NCI-H2107 (cell line): ENCODE measurements at places on chromosomes 2 and 18.

- no peak for DNase-seq
Observed at GRCh38 chr2:215668378-215668775, 232.5 kb upstream of the FN1 start.

GRCh38 chr2:175003875-175004729 lies 1.1 kb downstream of the CHN1 start:
- no peak for DNase-seq

DNA sequence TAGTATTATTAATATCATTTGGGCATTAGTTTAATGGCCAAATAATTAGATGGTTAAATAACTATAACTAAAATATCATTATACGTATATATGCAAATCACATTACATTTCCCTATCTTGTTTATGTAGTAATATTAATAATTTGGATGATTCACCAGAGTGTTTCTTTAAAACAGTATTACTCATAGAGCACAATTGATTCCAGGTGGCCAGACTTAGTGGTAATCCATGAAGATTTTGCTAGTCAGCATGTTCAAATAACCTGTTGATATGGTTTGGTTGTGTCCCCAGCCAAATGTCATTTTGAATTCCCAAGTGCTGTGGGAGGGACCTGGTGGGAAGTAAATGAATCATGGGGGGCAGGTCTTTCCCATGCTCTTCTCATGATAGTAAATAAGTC lies 782.3 kb downstream of the LRP1B start:
- DNase-seq = no peak

DNA sequence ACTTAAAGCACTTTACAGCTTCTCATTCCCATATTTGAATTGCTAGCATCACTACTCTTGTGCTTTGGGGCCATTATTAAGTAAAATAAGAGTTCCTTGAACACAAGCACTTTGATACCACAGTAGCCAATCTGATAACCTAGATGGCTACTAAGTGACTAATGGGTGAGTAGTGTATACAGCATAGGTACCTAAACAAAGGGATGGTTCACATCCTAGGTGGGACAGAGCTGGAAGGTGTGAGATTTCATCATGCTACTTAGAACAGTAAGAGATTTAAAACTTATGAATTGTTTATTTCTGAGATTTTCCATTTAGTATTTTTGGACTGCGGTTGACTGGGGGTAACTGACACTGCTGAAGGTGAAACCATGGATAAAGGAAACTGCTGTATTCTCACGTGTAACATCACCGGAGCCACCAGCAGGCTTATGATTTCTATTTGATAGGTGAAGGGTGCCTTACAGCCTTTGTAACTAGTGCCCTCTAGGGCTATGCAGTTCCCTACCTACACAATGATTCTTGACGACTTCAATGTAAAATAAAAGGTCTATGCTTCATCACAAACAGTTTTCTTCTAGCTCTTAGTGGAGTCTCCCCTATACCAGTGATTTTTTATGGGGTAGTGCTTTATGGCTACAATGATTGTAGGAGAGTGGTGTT lies 22.1 kb upstream of the CRIM1 start:
- no peak for DNase-seq

GRCh38 chr2:100784681-100785080 lies 35.3 kb upstream of the NPAS2 start:
- no peak for DNase-seq

GRCh38 chr2:134669731-134670669 lies 48.8 kb downstream of the TMEM163 start:
- DNase-seq = peak; percentile 55

DNA sequence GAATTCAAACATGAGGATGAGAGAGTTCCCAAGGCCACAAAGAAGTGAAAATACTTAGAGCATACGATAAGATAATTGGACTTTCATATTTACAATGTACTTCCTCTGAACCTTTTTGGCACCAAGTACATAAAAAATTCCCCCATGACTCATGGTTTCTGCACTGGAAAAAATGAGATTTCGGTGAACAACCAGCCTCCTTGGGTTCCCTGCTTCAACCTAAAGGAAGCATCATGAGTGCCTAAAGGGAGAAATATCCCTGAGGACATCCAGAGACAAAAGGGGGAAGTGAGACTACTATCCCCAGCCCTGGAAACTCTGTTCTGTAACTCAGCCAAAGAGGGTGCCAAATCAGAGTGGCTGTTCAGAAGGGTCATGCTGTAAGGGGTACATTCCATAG lies 562.7 kb upstream of the SLC39A10 start:
- no peak for DNase-seq

- no peak for DNase-seq
Observed at GRCh38 chr18:9655232-9655767, 40.9 kb upstream of the PPP4R1 start.

DNA sequence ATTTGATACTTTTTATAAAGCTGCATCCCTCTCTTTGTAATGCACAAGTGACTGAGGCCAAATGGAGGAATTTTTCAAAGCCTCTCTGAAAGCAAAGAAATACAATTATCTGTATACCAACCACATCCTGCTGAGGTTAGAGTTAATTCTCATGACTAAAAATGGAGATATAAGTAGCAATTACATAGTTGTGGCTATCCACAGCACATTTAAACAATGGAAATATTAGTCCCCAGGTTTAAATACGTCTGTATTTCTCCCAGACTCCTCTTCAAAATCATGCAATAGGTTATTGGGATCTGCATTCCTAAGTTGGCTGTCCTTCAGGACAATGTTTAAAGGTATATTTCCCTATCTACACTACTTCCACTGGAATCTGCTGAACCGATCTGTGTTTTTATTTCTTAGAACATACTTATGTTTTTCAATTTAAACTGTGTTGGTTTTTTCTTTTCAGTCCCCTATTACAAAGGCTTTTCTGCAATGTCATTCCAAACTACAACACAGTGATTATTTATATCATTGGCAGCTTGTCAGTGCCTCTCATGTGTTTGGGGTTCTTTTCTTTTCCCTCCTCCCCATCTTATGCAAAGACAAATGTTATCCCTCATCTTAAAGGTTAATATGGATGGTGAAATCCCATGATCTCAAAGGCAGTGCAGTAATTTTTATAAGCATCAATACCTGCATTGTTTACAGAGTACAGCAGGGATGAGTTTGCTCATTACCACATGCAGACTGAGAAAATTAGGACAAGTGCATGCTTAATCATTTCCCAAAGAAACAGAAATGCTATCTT lies 134.8 kb upstream of the FSHR start:
- no peak for DNase-seq

GRCh38 chr2:98393354-98393753 lies 47.1 kb downstream of the CNGA3 start:
- no peak for DNase-seq

DNA sequence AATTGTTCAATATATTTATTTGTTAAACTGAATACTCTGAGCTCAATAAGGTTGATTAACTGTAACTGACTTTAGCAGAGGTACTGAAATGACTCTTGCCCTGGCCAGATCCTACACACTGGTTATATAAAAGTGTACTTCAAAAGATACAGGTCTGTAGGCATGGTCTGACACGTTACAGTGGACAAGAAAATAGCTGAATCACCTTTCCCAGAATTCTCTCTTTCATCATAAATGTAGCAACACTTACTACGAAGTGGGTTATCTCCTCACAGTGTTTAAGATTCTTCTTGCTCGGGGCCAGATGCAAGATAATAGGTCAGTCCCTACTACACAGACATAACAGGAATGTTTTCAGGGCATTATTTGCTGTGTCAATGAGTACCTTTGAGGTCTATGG lies 107.0 kb upstream of the ZC3H15 start:
- no peak for DNase-seq

GRCh38 chr2:65281627-65282351 lies 54.2 kb downstream of the ACTR2 start:
- no peak for DNase-seq

- no peak for DNase-seq
Observed at GRCh38 chr2:220104871-220105351, 477.5 kb downstream of the SLC4A3 start.

DNA sequence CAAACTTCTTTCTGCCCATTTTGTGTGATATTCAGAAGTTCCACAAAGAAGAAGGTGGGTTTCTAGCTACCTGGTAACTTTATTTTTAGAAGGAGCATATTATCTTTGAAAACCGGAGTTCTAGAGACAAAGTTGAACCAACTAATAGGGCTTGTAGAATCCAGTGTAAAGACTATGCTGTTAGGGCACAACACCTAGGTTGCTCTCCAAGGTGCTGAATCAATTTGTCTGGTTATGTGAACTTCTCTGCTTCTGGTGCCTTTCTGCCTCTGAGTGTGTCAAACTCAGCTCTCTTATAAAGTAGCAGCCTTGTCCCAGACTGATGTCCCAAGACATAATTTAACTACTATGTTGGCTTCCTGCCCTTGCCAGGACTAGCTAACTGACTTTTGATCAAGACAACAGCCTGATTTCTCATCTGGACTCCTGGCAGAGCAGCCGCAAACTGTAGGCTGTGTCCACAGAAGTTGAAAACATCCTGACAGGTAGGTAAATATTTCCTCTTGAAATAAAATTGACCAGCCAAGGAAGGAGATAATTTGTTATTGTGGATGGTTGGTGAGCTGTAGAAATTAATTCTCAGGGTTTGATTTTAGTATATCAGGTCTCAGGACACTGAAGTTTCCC lies 119.4 kb downstream of the CYRIA start:
- DNase-seq = no peak

GRCh38 chr2:102092535-102092934 lies 50.0 kb upstream of the IL1R1 start:
- no peak for DNase-seq

DNA sequence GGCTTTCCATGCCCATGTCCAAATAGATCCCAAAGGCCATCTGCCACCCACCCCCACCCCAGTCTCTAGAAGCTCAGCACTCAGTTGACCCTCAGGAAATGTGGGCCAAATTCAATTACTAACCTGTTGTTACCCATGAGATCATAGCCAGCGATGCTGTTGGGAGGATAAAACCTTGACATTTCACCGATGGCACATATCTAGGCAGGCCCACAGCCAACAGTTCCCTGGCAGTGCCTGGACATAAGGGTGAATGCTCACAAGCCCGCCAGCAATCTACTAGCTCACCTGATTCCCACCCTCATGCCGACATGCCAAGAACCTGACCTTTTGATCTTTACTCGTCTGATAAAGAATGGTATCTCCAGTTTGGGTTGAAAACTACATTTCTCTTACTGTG lies 11.8 kb upstream of the ACOXL start:
- DNase-seq = no peak

- no peak for DNase-seq
Observed at GRCh38 chr2:218077464-218078216, 8.6 kb downstream of the RUFY4 start.

DNA sequence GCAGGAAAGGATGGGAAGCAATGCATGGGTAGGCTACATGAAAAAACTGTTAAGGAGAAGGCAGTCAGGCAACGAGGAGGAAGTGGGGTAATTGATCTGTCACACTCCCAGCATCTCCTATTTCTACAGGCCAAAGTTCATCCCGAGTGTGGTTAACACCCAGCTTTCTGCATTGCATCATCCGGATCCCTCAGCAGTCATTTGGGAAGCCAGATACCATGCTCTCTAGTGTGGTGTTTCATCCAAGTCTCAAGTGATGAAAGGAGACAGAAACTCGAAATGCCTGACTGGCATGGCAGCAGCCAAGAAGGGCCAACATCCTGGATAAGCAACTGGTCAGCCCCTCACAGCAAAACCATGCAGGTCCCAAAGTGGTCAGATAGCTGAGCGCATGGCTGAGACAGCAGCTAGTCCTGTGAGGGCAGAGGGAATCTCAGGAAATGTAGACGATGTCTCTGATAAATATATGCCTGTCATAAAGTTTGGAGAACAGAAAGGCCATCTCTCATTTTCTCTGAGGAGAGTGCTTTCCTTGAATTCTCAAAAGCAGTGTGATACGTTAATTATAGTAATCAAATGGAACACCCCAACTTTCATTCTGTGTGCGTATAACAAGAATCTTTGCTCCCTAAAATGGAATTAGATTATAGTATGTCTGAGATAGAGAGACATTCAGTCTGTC lies 24.8 kb upstream of the HNRNPA3 start:
- DNase-seq = no peak

- no peak for DNase-seq
Observed at GRCh38 chr18:27564066-27564465, 379.0 kb upstream of the CHST9 start.

GRCh38 chr2:46187112-46187618 lies 110.0 kb upstream of the EPAS1 start:
- no peak for DNase-seq

DNA sequence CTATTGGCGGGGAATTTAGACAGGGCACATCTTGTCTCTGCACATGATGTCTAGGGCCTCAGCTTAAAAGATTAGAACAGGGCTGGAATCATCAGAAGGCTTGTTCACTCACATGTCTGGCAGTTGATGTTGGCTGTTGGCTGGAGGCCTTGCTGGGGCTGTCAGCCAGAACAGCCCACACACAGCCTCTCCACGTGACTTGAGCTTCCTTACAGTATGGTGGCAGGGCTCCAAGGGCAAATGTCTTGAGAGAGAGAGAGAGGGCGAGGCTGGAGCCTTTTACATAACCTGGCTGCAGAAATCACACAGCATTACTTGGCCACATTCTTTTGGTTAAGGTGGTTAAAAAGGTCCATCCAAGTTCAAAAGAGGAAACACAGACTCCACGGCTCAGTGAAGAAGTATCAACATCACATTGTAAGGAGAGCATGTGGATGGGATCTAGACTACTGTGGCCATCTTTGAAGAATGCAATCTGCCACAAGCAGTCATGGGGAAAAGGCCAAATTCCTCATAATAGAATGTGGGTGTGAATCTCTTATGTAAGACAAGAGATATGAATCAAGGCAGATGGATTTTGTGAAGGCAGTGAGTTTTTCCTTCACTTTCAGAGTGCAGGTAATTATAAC lies 30.4 kb downstream of the SRSF7 start:
- no peak for DNase-seq

DNA sequence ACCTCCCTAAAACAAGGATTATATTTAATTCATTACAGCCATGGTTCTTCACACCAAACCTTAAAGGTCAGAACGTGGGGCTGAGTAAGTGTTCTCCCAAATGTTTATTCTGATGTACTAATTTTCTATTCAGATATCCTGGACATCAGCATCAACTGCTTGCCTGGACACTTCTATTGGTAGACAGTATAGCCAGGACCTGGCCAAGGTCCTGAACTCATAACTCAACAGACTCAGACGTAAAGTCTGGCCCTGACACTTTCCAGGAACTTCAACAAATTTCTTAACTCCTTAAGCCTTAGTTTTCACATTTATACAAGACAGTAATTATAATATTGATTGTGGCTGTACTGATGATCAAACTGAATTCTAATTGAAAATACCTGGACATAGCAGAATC lies 89.1 kb downstream of the AKAIN1 start:
- DNase-seq = no peak

DNA sequence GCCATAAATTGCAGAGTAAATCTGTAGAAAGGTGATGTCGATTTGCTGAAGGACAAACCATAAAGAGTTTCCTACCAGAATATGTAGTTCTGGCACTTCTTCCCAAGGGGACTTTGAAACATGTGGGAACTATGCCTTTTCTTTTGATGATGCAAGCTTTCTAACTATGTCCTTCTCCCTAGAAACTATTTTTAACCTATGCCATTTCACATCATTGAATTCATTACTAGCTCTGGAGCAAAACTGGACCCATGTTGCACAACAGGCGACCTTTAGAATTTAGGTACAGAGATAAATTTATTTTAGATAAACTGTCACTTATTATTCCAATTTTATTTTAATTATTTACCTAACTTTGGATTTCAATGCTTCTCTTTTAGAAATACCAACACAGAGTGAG lies 186.5 kb downstream of the CCDC102B start:
- DNase-seq = no peak

GRCh38 chr2:101337877-101338276 lies 29.4 kb upstream of the RNF149 start:
- no peak for DNase-seq

GRCh38 chr2:51472300-51472699 lies 440.4 kb upstream of the NRXN1 start:
- DNase-seq = no peak

- no peak for DNase-seq
Observed at GRCh38 chr2:13667415-13667757, 950.6 kb downstream of the TRIB2 start.
